Effector memory CD8-positive, alpha-beta T cell (primary cell): ENCODE measurements at places on chromosomes 3 and 15.
A peak's percentile ranks its signal among the peaks of the same experiment; 100 is the strongest.

- no peaks in the 10 kb centered on the region for H3K4me1 ChIP-seq
- no peaks in the 10 kb centered on the region for H3K36me3 ChIP-seq
- DNase-seq = no peak
- H3K4me3 ChIP-seq = no peak within 1 kb of the TSS
- no peak within 1 kb of the TSS for H3K27ac ChIP-seq
Measured at GRCh38 chr3:165837058-165837525, at the start of gene BCHE. Gene BCHE, minus strand, starts transcription at chr3:165837423. Its CDS starts 6,390 bp downstream, at chr3:165831033.

DNA sequence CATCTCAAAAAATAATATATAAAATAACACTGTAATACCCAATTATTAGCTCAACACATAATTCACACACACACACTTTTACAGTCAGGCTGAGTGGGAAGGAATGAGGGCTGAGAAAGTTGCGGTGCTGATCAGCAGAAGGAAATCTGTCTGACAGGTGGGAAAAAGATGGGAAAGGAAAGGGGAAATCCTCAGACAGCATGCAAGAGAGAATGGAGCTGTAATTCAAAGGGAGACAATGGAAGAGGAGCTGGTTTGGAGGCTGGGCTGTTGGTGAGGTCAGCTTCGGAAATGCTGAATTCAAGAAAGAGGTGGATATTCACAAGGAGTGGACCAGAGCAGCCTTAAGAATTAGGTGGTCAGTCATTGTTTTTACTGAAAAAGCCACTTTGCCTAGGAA is 121.6 kb upstream of the LMOD3 start:
- H3K4me3 ChIP-seq = no peak overlapping the region
- H3K27ac ChIP-seq = peak overlapping the region; percentile 7
- DNase-seq = no peak
- H3K27me3 ChIP-seq = no peaks in the 10 kb centered on the region
- peaks cover 7% of the 10 kb centered on the region for H3K36me3 ChIP-seq

- DNase-seq = no peak
- peaks cover 67% of the 10 kb centered on the region for H3K27me3 ChIP-seq
- no peaks in the 10 kb centered on the region for H3K36me3 ChIP-seq
- peaks cover 1% of the 10 kb centered on the region for H3K4me1 ChIP-seq
Measured at GRCh38 chr15:70159001-70159712, 61.4 kb upstream of the TLE3 start.

GRCh38 chr15:49372366-49372765 is 50.7 kb upstream of the FGF7 start:
- H3K27ac ChIP-seq = no peak overlapping the region
- H3K4me3 ChIP-seq = no peak overlapping the region
- no peaks in the 10 kb centered on the region for H3K36me3 ChIP-seq

- no peak for DNase-seq
- no peaks in the 10 kb centered on the region for H3K27me3 ChIP-seq
- no peaks in the 10 kb centered on the region for H3K4me1 ChIP-seq
- H3K27ac ChIP-seq = no peak overlapping the region
- no peaks in the 10 kb centered on the region for H3K36me3 ChIP-seq
Measured at GRCh38 chr3:7340795-7341194, 479.9 kb downstream of the GRM7 start.

GRCh38 chr15:77335298-77335697 is 84.6 kb downstream of the PEAK1 start:
- no peak overlapping the region for H3K4me3 ChIP-seq
- H3K27ac ChIP-seq = no peak overlapping the region
- H3K4me1 ChIP-seq = no peaks in the 10 kb centered on the region
- H3K27me3 ChIP-seq = no peaks in the 10 kb centered on the region
- no peaks in the 10 kb centered on the region for H3K36me3 ChIP-seq
- DNase-seq = no peak

DNA sequence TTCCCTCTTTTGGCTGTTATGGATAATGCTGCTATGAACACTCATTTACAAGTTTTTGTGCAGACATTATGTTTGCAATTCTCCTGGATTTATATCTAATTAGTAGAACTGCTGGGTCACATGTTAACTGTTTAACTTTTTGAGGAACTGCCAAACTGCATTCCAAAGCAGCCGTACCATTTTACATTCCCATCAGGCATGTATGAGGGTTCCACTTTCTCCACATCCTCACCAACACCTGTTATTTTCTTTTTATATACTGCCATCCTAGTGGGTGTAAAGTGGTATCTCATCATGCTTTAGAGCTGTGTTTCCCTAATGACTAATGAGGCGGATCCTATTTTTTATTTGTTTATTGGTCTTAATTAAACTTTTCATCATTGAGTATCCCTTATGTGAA is 9.2 kb downstream of the KPNA4 start:
- H3K4me1 ChIP-seq = peaks cover 69% of the 10 kb centered on the region
- no peaks in the 10 kb centered on the region for H3K27me3 ChIP-seq
- peaks cover 8% of the 10 kb centered on the region for H3K36me3 ChIP-seq
- no peak overlapping the region for H3K4me3 ChIP-seq

DNA sequence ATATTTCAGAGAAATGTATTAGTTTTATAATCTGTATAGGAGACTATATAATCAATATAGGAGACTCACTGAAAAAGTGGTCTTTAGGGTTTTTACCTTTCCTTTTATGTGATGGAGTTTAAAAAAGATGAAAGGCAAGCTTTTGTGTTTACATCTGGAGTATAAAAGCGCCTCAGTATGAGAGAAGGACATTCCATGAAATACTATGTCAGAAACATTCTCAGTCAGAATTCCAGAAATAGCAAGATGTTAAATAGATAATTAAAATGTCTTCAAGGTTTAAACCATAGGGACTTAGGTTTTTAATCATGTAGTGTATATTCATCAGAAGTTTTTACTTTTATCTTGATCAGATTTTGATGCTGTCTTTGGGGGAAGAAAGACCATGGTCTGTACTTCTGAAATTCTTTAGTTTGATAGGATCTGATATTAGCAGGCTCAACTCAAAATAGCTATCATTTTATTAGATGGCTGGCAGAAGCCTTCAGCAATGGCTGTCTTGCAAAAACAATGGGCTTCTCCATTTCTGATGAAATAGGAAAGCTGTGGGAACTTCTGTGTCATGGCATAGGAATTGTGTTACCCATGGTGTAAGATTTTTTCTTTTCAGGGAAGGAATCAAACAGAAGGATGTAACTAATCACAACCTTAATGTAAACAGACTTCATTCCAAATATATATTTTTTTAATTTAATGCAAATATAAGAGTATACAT is 209.6 kb upstream of the PLSCR5 start:
- no peak overlapping the region for H3K27ac ChIP-seq
- no peaks in the 10 kb centered on the region for H3K36me3 ChIP-seq
- no peaks in the 10 kb centered on the region for H3K4me1 ChIP-seq

DNA sequence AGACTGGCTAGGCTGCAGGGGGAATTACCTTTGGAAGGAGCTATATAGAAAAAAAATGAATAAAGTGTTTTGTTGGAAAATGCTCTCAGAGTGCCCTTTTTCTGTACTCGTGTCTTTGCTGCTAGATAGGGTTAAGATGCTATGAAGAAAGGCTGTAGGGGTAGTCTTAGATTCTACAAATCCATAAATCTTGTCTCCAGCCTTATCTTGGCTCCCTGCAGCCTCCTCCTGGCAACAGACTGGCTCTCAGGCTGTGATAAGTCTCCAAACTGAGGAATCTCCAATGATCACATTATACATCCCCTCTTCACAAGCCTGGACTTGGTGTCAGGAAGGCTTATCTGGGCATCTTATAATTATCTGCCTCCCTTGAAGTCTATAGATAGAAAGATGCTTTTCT is 9.3 kb downstream of the LPCAT4 start:
- no peak overlapping the region for H3K4me3 ChIP-seq
- peaks cover under 1% of the 10 kb centered on the region for H3K4me1 ChIP-seq
- H3K27me3 ChIP-seq = no peaks in the 10 kb centered on the region
- H3K27ac ChIP-seq = no peak overlapping the region
- peaks cover 46% of the 10 kb centered on the region for H3K36me3 ChIP-seq
- no peak for DNase-seq
